ENCODE measurements at places on chromosomes 13 and 19. TPM values are rescaled to one million over a fixed set of nuclear protein-coding genes. Genes with fewer than 3 reads are reported as not detected.

The VSTM1 gene
- total RNA-seq = not detected

The C1QTNF9B gene
- total RNA-seq = not detected

The CYP2A7 gene
- total RNA-seq = not detected

The POGLUT2 gene
- 21.2 TPM for total RNA-seq

The ZNF154 gene
- total RNA-seq = 2.4 TPM
